Gastroesophageal sphincter (tissue), 4 donors: ENCODE measurements at places on chromosomes 7 and 10. TPM values are rescaled to one million over a fixed set of nuclear protein-coding genes. Genes with fewer than 3 reads are reported as not detected.

DNA sequence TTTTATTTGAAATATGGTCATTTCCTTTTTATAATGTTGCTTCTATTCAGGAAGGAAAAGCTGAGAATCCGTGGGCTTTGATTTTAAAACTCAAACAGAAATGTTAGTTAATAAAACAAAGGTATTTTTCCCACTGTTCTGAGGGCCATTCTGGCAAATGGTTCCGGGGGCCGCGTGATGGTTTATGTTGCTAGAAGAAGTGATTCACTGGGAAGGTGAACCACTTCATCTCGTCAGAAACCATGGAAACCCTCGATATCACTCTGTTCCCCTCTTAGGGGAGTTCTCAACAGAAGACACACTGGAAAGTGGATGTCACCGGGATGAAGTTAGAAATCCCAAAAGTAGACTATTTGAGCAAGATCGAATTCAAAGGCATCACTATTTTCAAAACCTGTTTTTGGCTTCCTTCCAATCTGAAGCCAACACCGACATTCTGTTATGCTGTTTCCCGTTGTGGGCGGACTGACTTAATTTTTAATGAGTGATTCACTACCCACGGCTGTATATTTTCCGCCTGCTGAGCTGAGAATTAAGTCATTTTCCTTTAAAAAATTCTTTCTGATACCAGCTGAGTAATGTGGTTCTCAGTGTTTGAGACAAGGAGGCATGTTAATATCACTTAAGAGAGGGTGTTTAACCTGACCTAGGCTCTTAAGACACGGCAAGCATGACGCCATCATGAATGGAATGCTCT lies 84.1 kb downstream of the PTPRE start:
- peak; percentile 73 for ATAC-seq

DNA sequence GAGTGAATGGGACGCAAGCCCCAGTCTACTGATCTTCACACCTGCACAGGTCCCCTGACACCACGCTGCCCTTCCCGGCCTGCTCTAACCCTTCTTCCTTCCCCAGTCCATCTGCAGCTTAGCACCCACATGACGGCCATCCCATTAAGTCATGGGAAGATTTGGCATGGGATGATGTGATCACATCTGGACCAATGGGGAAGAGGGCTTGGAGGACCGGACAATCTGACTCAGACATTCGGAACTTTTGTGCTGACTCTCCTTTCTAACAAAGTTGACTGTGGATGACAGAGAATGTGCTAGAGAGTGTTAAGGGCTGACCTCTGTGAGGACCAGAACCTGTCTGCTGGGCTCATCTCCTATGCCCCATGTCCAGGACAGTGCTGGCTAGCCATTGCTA lies 15.6 kb downstream of the CXCL12 start:
- ATAC-seq, result no peak

The AASS gene
- 108 TPM for total RNA-seq

The DEPP1 gene
- 153 TPM for total RNA-seq

DNA sequence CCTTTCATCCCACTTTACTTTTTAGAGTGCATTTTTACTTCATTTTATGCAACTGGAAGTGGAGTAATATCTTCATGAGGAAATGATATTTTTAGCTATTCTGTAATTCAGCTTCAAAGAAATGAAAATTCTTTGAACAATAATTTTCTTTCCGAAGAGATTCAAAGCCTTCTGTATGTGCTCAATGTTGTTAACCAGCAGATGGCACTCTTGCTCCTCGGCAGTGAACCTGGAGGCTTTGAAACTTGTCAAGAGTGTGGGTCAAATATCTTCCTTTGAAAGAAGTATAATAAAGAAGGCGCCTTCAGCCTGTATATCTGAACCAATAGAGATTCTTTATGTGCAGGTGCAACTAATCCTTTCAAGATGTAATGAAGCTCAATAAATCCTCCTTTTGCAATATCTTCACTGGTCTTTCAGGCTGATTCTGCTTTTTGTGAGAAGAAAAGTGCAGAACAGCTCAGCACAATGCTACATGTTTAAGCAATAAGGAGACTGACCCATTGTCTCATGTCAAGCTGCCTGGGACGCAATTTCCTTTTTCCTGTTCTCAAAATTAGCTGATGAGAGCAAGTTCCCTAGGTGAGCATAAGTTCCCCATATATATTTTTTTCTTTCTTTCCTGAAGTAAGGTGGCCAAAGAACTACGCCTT lies 258.4 kb downstream of the SEMA3A start:
- peak; percentile 67 for ATAC-seq

- peak; percentile 71 for ATAC-seq
These were observed 191.9 kb downstream of the SFMBT2 start for GRCh38 chr10:7218968-7219367.

The C10orf71 gene
- not detected for total RNA-seq

GRCh38 chr7:5381071-5381772 lies 42.4 kb downstream of the TNRC18 start:
- no peak for ATAC-seq
